ENCODE measurements at places on chromosomes 11 and 22. TPM values are rescaled to one million over a fixed set of nuclear protein-coding genes. Genes with fewer than 3 reads are reported as not detected.
A peak's percentile ranks its signal among the peaks of the same experiment; 100 is the strongest.

The CREB3L1 gene
- 1.0 TPM for total RNA-seq

DNA sequence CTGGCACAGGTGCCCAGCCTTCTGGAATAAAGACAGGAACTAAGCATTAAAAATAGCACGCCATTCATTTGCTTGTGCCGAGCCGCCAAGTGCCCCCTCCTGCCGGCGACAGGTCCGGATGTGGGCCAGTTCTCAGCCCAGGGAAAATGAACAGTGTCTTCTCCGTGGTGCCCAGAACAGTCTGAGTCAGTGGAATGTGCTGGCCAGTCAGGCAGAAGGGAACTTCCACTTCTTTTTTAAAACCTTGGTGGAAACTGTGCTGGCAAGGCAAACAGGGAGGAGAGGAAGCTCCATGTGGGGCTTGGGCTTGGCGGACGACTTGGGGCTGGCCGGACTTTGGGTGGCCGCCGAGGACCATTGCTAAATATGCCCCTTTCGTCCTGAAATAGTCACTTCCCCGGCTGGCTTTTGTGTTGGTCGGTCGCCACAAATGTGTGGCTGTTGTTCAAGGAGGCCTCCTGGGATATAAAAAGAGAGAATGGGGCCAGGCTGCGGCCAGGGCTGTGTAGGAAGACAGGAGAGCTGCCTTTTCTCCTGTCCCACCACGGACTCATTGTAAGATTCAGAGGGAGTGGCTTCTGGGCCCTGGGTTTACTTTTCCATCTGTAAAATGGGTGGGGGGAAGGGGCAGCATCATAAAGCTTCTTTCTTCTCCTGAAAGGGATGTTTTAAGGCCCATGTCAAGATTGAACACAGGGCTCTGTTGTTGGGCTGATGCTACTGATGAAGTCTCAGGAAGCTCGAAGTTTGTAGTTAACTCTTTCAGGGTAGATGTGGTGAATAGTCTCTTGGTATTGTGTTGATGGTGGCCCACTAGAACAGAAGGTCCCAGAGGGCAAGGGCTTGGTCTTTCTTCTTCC lies 101.0 kb downstream of the PTPRJ start:
- peaks cover 3% of the 10 kb centered on the region for H3K36me3 ChIP-seq
- DNase-seq: no peak
- H3K27ac ChIP-seq: no peak overlapping the region
- H3K4me1 ChIP-seq: peaks cover 9% of the 10 kb centered on the region

The NXPE4 gene
- not detected for total RNA-seq

DNA sequence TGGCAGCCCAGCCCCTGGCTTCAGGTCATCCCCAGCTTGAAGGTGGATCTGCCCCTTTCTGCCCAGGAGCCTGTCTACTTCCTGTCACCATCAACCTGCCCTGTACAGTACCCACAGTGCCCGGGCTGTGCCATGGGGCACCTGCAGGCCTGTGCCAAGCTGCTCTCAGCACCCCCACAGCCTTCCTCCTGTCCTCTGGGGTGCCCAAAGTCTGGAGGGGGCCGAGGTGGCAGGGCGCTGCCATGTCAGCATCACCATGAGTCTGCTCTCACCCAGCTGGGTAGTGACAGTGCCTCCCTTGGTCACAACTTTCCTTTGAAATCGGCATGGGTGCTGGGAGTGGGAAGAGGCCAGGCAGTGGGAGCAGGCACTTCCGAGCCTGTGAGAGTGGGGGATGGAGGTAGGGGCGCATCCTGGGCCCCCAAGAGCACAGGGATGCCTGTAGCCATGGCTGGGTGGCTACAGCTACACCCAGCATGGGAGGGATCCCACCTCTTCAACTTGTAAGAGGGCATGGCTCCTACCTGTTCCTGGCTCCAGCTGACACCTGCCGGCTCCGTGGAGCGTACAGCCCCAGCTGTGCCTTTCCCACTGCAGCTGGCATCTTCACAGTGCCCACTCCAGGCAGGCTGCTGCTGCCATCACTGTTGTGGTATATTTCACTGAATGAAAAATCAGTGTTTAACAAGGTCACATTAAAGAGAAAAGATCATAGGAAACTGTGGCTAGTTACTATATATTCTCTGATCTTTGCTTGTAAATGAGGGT lies 42.9 kb downstream of the RNF169 start:
- H3K27me3 ChIP-seq: no peaks in the 10 kb centered on the region
- no peaks in the 10 kb centered on the region for H3K4me1 ChIP-seq
- H3K27ac ChIP-seq: no peak overlapping the region
- no peak overlapping the region for H3K4me3 ChIP-seq
- no peak for DNase-seq

DNA sequence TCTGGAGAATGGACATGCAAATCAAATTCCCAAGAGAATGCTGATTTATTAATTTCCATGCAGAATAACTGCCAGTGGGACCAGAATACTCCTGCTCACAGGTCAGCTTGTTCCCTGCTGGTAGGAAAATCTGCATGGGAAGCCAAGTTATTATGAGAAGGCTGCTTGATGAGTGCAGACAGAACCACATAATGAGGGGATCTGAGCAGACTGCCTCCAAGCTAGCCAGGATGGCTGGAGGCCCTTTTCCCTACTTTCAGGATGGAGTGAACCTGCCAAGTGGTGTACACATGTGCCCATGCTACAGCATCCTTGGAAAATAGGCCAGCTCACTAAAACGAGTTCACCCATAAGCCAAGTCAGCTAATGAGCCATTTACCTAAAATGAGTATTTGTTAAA lies 55.2 kb upstream of the ZBED5 start:
- no peak overlapping the region for H3K4me3 ChIP-seq
- H3K4me1 ChIP-seq: no peaks in the 10 kb centered on the region
- H3K27ac ChIP-seq: no peak overlapping the region
- H3K27me3 ChIP-seq: peaks cover 1% of the 10 kb centered on the region
- no peak for DNase-seq

DNA sequence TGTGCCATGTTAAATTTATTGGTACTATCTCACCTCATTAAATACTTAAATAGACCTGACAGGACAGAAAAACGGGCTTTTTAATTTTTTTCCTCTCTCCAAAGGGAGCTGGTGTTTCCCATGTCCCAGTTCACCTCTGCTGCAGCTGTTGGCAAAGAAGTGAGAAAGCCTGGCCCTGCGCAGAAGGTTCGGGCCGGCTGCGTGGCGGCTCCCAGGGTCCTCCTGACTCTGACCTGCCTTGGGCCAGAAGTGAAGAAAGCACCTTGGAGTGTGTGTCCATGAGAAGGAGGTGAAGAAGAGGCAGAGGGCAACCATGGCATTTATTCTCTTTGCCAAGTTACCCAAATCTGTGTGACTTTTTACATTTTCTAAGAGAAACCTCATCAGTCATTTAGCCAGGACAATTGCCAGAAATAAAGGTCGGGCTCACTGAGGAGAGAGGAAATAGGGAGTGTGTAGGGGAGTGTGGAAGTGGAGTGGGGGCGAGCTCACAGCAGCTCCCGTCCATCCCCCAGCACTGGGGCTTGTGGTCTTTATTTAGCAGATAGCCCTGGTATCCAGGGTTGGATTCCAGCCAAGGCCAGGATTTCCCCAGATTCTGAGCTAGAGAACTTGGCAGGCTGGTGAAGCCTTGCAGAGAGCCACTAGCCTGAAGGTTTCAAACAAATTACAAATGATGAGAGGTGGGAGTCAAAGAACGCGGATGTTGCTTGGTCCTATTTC lies 102.4 kb upstream of the CADM1 start:
- no peak overlapping the region for H3K4me3 ChIP-seq
- H3K36me3 ChIP-seq: no peaks in the 10 kb centered on the region
- no peak for DNase-seq
- H3K4me1 ChIP-seq: no peaks in the 10 kb centered on the region

DNA sequence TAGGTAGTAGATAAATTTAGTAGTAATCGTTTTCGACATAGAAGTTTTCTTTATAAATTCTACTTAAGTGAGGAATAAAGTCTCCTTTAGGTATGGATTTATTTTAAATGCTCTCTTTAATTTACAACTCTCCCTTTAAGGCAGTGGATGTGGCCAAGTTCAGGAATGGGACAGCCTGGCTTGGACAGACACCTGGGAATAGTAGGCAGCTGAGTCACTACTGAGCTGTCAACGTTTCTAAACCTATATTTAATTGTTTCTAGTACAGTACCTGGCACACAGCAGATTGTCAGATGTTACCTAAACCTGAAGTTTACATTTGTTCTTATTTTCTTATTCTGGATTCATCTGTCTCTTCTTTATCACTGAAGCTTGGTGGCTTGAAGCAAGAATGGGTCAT lies 85.1 kb downstream of the DEPDC5 start:
- no peaks in the 10 kb centered on the region for H3K4me1 ChIP-seq
- H3K36me3 ChIP-seq: peaks cover 18% of the 10 kb centered on the region
- H3K27ac ChIP-seq: no peak overlapping the region

DNA sequence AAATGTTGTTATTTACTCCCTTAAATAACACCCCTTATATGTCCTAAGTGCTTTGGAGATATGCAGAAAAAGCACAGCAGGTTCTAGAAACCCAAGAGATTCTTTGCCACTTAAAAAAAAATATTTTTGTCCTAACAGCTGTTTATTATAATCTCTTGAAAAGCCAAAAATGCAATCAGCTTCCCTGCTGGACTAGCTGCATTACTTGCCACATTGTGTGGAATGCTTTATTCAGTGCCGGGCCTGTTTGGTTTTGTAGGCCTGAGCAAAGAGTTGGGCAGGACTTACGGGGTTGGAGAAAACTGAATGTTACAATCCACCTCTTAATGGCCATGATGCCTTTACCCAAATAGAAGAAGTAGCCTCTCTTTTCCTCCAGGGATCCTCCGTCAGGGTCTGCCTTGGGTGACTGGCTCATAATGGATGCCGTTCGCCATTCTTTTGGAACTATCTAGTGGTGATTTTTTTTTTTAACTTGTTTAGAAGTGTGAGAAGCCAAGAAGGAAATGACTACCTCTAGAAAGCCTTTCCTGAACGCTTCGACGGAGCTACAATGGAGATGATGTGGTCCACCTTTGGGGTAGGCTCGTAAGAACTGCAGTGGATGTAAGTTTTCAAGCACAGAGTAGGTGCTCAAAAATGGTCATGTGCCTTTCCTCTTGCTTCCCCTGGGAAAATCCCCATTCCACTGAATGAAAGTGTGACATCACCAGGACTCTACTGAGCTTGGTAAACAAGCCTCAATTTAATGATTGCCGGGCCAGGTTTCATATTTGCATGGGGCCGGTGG lies 241.3 kb upstream of the NCAM1 start:
- no peak for DNase-seq
- no peaks in the 10 kb centered on the region for H3K4me1 ChIP-seq

The C11orf42 gene
- not detected for total RNA-seq

- H3K4me1 ChIP-seq: peaks cover 2% of the 10 kb centered on the region
- no peaks in the 10 kb centered on the region for H3K27me3 ChIP-seq
- no peak overlapping the region for H3K4me3 ChIP-seq
- no peaks in the 10 kb centered on the region for H3K36me3 ChIP-seq
- DNase-seq: no peak
These were observed 6.0 kb downstream of the DENND6B start for GRCh38 chr22:50320671-50321325.

DNA sequence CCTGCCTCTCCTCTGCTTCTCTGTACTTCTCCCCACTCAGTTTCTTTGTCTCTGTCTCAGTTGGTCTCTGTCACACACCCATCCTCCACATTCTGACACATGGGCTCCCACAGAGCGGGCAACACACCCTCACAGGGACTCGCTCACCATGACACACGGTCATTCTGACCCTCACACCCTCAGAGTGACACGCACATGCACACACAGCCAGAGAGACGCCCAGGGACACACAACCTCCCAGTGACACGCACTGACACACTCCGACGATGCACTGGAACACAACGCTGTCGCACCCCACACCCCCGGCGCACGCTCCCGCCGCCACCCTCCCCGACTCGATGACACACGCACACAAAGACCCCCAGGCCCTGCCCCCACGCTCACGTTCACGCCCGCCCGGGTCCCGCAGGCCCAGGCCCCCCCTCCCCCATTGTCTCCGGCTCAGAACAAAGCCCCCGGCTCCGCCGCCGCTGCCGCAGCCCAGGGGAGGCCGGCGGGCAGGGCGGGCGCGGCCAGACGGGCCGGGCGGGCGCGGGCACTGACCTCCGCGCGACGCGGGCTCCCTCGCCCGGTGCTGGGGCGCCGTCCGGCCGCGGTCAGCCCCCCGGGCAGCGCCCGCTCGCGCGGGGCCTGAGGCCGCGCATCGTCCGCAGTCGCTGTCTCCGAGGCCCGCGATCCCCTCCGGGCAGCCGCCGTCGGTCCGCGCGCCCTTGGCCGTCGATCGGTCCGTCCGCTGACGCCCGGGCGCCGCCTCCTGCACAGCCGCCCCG lies 404 bp downstream of the DCHS1 start:
- H3K4me3 ChIP-seq: no peak overlapping the region
- no peak overlapping the region for H3K27ac ChIP-seq
- H3K27me3 ChIP-seq: peaks cover 4% of the 10 kb centered on the region
- H3K4me1 ChIP-seq: no peaks in the 10 kb centered on the region
- DNase-seq: no peak

The CCDC188 gene
- not detected for total RNA-seq

The KCNJ1 gene
- not detected for total RNA-seq

DNA sequence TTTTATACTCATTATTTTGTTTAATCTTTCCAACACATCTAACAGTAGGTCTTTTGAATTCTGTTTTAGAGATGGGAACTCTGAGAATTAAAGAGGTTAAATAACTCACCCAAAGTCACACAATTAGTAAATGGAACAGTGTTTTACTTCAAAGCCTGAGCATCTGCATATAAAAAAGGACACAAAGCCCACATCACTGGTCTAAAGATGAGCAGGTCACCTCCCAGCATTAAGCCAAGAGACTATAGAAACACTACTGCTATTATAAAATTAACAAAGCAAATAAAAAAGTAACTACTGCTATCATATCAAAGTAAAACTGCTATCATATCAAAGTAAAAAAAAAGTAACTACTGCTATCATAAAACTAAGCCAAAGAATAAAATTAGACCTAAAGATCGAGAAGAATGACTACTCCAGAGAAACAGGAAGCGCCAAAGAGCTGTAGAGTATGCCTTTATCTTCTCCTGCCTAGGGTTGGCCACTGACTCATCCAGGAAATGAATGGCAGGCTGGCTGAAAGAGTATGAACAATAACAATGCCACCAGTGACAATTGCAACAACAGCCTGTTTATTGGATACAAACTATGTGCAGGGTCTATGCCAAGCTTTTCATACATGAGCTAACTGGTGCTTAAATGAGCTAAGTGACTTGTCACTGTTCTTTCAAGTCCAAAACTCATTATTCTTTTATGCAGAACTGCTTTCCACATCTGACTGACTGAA lies 1153.0 kb upstream of the TENM4 start:
- no peak overlapping the region for H3K27ac ChIP-seq
- H3K4me3 ChIP-seq: no peak overlapping the region
- no peaks in the 10 kb centered on the region for H3K27me3 ChIP-seq

- H3K4me3 ChIP-seq: peak overlapping the region; percentile 85
- H3K27ac ChIP-seq: peak overlapping the region; percentile 62
- H3K27me3 ChIP-seq: no peaks in the 10 kb centered on the region
- DNase-seq: no peak
- peaks cover 13% of the 10 kb centered on the region for H3K4me1 ChIP-seq
These were observed 665 bp downstream of the CCS start for GRCh38 chr11:66593650-66594049.

- no peak overlapping the region for H3K4me3 ChIP-seq
- H3K27ac ChIP-seq: no peak overlapping the region
- no peaks in the 10 kb centered on the region for H3K4me1 ChIP-seq
- H3K27me3 ChIP-seq: peaks cover 4% of the 10 kb centered on the region
These were observed 4.5 kb upstream of the TIMP3 start for GRCh38 chr22:32796865-32797573.

The TSG101 gene
- 42.3 TPM for total RNA-seq

GRCh38 chr11:44849922-44850321 lies 100.8 kb downstream of the TP53I11 start:
- H3K36me3 ChIP-seq: no peaks in the 10 kb centered on the region
- no peaks in the 10 kb centered on the region for H3K27me3 ChIP-seq
- H3K4me1 ChIP-seq: no peaks in the 10 kb centered on the region
- H3K4me3 ChIP-seq: no peak overlapping the region

The KLHL35 gene
- 0.21 TPM for total RNA-seq

All from GM12878 (cell line).